Right cardiac atrium (tissue), 5 donors: ENCODE measurements at places on chromosomes 12 and 14. TPM values are rescaled to one million over a fixed set of nuclear protein-coding genes. Genes with fewer than 3 reads are reported as not detected.

GRCh38 chr14:61646366-61647116 is 48.8 kb upstream of the HIF1A start:
- no peak for DNase-seq

DNA sequence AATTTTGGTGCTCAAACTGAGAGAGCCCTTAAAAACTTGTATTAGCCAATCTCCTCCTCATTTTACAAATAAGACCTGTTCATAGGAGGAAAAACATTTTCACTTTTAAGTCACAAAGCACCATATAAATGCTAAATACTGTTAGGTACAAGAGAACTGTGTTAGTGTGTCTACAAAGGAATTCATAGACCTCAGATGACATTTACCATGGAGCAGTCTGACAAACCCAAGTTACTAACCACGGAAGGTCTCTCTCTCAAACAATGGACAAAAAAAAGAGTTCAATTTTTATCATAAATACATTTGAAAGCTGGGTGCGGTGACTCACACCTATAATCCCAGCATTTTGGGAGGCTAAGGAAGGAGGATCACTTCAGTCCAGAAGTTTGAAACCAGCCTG is 10.0 kb downstream of the SBNO1 start:
- DNase-seq, result no peak

DNA sequence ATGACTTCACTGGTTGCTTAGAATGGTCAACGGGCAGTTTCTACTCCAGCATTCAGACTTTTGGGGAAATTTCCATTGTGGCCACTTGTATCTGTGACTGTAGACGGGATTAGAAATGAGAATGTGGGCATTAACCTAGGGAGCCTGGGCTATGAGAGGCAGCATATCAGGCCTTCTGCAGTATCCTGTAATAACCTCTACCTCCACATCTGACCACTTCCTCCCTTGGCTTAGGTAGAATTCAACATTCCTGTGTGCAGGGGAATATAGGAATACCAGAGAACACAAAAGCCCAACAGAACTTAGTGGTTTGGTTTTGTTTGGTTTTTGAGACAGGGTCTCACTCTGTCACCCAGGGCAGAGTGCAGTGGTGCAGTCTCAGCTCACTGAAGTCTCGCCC is 76.4 kb upstream of the HOXC13 start:
- no peak for DNase-seq

GRCh38 chr12:125149160-125150108 is 84.2 kb downstream of the AACS start:
- DNase-seq, result no peak

- no peak for DNase-seq
Measured at GRCh38 chr12:115771065-115771464, 506.4 kb downstream of the MED13L start.

- DNase-seq, result no peak
Measured at GRCh38 chr12:19967431-19967830, 400.9 kb upstream of the PDE3A start.

DNA sequence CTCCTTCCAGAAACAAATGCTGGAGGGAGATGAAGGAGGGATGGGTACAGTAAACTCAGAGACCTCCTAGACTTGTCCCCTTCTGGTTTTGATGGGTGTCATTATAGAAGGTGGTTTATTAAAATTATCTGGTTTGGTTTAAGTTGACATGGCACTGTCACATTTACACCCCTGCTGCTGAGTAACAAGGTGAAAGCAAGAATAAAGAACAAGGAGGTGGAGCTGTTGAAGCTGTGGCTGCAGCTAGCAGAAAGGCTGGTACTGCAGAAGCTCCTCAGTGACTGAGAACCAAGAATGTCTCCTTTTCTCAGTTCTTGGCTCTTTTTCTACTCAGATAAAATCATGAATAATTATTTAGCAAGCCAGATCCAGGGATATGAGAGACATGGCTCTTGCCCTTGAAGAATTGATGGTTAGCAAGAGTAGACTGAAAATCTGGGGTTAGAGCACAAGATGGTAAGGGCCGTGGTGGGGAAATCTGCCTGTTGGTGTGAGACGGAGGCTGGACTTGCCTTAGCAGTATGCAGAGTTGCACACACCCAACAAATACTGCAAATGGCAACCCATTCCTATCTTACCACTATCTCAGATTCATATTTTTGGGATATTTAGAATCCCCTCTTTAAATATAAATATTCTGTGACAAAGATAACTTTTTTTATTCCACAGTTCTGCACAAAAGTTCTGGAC is at the start of gene GZMH:
Gene GZMH (minus strand): TSS at position 31 of the 690 bp plus-strand sequence. CDS start 72 bp downstream, outside the sequence.
- DNase-seq, result no peak

DNA sequence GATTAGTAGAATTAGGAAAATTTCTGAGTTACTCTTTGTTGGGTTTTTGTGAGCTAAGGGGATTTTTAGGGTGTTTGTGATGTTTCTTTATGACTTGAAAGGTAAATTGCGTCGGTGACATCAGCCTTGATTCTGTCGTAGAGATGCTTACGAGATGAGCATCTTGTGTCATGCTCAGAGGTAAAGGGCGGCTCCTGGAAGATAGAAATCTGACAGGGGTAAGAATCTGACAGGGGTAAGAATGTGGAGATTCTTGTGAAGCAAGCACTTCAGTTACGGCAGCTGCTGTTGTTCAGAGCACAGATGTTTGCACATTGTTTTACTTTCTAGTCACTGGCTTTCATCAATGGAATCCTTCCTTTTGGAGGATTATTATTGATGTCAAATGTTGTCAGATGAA is 22.5 kb downstream of the EML1 start:
- no peak for DNase-seq

DNA sequence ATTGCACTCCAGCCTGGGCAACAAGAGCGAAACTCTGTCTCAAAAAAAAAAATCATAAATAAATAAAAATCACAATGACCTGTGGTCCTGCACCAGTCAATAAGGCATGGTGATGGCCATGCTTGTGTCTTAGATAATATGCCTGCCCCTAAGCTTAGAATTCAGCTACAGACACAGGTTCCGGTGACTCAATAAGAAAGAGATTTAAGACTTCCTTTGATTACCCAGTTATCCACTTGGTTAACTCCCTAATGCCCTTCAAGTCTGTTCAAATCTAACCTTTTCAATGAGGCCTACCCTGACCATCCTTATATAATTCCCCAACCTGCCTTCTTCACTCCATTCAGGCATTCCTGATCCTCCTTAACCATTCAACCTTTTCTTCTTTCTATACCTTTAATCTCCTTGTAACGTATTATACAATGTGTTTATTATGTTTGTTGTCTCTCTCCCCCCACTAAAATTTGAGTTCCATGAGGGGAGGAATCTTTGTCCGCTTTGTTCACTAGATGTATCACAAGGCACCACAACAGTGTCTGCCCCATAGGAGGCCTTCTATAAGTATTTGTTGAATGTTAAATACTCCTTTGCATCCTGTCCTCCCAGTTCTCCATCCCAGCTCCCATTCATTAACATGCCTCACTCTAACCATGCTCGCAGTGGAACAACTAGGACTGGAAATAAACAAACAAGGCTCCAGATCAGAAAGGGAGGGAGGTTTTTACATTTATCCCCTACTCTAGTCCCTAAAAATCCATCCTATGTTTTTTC is 8.9 kb downstream of the MAP4K5 start:
- no peak for DNase-seq

- DNase-seq, result peak; percentile 72
Measured at GRCh38 chr14:75401361-75401760, 26.5 kb upstream of the JDP2 start.

DNA sequence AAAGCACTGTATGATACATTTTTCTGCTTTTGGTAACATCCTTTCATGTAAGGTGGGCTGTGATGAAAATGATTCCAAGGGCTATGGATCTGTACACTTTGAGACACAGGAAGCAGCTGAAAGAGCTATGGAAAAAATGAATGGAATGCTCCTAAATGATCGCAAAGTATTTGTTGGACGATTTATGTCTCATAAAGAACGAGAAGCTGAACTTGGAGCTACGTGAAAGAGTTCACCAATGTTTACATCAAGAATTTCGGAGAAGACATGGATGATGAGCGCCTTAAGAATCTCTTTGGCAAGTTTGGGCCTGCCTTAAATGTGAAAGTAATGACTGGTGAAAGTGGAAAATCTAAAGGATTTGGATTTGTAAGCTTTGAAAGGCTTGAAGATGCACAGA is 22.1 kb upstream of the SRGAP1 start:
- DNase-seq, result no peak

DNA sequence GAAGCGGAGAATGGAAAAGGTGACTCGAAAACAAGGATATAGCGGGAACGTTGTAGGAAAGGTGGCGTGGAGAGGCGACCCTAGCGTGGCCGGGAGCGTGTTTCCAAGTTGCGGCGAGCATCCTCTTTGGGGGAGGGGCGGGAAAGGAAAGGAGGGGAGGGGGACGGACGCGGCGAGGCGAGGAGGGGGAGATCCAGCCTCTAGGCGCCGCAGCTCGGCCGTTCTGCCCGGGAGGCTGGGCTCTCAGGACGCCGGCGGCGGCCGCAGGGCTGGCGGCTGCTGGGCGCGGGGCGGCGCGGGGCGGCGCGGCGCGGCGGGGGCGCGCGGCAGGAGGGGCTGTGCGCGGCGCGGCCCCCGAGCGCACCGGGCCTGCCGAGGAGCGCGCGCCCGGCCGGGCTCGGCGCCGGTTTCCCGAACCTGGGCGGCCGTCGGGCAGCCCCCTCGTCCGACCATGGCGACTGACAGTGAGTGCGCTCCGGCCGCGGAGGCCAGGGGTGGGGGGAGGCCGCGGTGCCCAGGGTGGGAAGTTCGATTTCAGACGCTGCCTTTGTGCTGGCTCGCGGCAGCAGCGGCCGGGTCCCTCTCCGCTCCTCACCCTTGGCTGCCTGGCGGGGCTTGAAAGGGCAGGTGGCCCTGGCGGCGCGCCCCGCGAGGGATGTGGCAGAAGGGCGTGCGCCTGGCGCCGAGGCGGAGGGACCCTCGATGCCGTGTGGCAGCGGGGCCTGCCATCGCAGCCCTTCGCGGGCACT is 50.3 kb downstream of the SNAPC1 start:
- DNase-seq, result peak; percentile 56

DNA sequence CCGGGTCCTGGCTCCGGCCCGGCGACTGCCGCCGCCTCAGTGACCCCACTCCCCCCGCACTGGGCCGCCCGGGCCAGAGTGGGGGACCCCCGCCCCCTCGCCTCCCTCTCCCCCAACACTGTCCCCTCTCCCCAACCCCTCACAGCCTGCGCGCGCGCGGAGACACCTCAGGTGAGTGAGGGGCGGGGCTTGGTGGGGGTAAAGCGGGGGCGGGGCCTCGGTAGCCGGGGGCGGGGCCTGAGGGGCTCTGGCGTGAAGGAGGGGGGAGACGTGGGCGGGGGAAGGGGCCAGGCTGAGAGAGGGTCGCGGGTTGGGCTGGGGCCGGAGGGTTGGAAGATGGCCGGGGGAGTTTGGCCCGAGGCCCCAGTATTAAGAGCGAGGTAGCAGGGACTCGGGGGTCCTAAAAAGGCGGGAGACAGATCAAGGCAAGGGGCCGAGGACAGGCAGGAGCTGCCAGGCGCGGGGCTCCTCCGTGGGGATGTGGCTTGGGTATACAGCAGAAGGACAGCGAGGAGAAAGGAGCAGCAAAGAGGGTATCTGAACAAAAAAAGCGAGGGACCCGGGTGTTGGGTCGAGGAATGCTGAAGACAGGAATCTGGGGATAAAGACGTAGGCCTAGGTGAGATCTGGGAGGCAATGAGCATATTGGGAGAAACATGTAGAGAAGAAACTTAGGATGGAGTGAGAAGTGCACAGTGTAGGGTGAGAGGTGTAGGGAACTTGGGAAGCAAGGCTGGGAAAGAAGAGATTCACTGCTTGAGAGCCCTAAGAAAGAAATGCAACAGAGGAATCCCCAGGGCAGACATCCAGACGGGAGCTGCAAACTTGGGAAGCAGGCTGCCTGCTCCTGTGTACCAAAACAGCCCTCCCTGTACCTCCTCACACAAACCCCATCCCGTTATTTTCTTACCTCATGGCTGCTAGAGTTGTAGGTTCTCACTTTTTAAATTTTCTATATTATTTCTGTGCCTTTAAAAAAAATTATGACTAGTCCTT is 10.8 kb downstream of the SUOX start:
- DNase-seq, result peak; percentile 89

GRCh38 chr12:121958541-121959240 is 40.3 kb downstream of the CFAP251 start:
- DNase-seq, result no peak

- DNase-seq, result no peak
Measured at GRCh38 chr14:52342849-52343596, 28.9 kb downstream of the PTGER2 start.

GRCh38 chr12:1205512-1206060 is 214.6 kb downstream of the ERC1 start:
- DNase-seq, result no peak

GRCh38 chr12:49357103-49357678 is 10.1 kb upstream of the SPATS2 start:
- DNase-seq, result no peak

GRCh38 chr12:105986779-105987684 is 151.7 kb downstream of the NUAK1 start:
- DNase-seq, result no peak

DNA sequence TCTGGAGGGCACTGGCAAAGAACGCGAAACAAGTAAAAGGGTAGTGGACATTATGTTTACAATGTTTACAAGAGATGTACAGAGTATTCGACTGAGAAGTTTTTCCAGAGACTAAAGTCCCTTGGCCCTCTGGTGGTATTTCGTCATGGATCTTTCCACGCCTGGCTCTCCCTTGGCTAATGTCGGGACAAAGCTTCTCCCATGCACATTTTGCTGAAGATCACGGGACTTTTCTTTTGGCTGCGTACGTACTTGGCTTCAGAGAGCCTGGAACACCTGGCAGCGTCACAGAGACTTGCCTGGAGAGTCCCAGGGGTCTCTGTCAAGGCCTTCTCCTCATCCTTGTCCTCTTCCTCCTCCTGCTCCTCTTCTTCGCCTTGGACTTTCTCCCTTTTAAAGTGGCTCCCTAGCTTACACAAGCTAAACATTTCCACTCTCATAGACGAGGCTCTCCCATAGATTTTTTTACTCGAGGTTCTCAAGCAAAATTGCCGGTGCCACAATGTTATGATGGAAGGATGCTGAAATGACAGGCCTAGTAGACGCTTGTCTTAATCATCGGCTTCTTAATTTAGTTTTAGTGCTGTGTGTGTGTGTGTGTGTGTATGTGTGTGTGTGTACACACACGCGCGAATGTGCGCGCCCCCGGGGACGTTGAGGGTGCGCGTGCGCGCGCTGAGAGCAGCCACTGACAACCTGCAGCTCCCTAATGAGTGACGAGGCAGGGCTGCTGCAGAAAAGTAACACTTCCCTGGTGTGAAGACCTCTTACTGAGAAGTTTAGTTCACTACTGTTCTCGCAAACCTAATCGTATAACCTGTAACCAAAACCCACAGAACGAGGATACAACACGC is 4.9 kb upstream of the FOXG1 start:
- DNase-seq, result no peak

KRT78 gene
- polyA plus RNA-seq, result 0.02 TPM

GDF3 gene
- 0.32 TPM for polyA plus RNA-seq

HOXC6 gene
- 0.48 TPM for polyA plus RNA-seq

LGALS3 gene
- 271 TPM for polyA plus RNA-seq

INHBE gene
- not detected for polyA plus RNA-seq

MYO1A gene
- polyA plus RNA-seq, result 0.02 TPM
